Suppressor macrophage treated with lipopolysaccharide for 4 hours (primary cell): ENCODE measurements at places on chromosomes 6 and 20.

GRCh38 chr6:24356310-24356973 is 1.4 kb downstream of the DCDC2 start:
- DNase-seq, result no peak

DNA sequence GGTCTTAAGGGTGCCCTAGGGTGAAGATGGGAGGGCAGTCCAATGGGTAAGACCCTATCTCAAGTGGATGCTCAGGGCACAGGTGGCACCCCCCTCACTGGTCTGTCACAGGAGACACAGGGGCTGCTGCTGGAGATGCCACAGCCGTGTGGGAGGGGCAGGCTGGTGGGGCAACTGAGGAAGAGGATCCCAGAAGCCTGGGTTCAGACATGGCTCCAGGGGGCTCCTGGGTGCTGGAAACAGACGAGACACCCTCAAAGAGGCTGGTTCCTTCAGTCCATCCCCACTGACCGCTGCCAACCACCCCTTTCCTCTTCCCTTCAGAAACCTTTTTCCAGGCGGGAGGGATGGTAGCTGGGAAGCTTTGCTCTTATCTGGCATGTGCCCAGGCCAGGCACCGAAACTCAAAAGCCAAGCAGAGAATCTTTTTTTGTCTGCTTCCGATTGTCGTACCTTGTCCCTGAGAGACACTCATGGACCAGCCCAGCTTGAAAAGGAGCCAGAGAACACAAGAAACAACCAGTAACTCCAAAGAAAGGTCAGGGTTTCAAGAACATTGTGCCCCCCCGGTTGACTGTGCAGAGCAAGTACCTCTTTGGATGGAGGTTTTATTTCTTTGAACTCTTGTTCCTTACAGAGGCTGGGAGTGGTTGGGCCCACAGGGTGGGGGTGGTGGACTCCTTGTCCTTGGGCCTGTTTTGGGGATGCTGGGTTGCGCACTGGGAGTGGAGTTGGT is 28.5 kb upstream of the EMILIN3 start:
- no peak for DNase-seq

DNA sequence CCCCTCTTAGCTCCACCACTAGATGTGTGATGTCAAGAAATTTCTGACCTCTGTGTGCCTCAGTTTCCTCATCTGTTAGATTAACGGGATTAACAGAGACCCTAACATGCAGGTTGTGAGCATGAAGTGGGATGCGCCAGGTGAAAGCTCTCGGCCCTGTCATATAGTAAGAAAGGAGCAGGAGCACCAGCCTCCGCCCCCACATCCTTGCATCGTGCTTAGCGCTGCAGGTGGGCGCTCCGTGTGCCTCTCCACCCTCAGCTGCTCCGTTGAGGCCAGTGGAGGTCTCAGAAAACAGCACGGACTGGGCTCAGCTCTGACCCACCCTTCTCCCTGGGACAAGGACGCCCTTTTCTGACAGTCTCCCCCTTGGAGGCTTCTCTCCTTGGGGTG is 63.4 kb downstream of the TCP11 start:
- DNase-seq, result no peak

- DNase-seq, result no peak
Observed at GRCh38 chr6:86938814-86939213, 1.5 kb downstream of the HTR1E start.

GRCh38 chr6:1971612-1972011 is 273.8 kb downstream of the GMDS start:
- DNase-seq, result no peak

- DNase-seq, result no peak
Observed at GRCh38 chr6:15658181-15658744, 4.6 kb downstream of the DTNBP1 start.

- no peak for DNase-seq
Observed at GRCh38 chr6:79804732-79805131, 142.6 kb downstream of the ELOVL4 start.

GRCh38 chr6:158531970-158532369 is 27.9 kb upstream of the TMEM181 start:
- no peak for DNase-seq

GRCh38 chr20:15318682-15319081 is 981.3 kb upstream of the FLRT3 start:
- peak; percentile 55 for DNase-seq

DNA sequence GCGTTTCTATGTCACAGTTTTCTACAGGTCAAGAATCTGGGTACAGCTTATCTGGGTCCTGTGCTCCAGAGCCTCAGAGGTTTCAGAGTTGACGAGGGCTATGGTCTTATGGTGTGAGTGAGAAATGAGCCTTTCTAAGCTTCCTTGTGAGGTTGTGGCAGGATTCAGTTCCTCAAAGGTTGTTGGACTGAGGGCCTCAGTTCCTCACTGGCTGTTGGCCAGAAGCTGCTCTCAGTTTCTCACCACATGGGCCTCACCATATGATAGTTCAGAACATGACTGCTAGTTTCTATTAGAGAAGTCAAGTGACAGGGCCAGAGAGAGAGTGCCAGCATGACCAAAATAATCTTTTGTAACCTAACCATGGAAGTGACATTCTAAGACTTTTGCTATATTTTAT is 96.1 kb downstream of the NUS1 start:
- DNase-seq, result peak; percentile 64

GRCh38 chr6:75600768-75601167 is 912 bp upstream of the SENP6 start:
- DNase-seq, result no peak

GRCh38 chr20:40562031-40562430 is 127.0 kb downstream of the MAFB start:
- DNase-seq, result peak; percentile 85

DNA sequence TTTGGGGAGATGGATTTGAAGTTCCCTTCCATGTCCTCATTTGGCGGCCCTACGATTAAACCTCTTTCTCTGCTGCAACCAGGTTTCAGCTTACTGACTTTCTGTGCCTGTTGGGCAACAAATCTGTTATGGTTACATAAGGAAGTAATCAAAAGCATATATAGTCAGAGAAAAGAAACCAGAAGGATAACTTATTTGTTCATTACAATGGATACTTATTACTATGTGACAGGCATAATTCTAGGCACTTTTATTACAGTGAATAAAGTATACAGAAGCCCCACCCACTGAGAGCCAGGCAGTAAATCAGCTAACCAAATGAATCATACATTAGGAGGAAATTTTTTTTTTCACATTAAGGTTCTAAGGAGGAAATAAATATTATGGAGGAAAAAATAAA is 9.6 kb upstream of the TRIM31 start:
- DNase-seq, result peak; percentile 35

- no peak for DNase-seq
Observed at GRCh38 chr6:98932381-98932780, 15.4 kb downstream of the FBXL4 start.

- peak; percentile 28 for DNase-seq
Observed at GRCh38 chr6:44257025-44257752, at the start of gene SLC35B2. TSS of gene SLC35B2 (minus strand) at chr6:44257528. CDS start at chr6:44257410, 118 bp downstream.

GRCh38 chr20:2349801-2350200 is 30.9 kb upstream of the TGM6 start:
- no peak for DNase-seq

GRCh38 chr6:3707751-3708412 is 43.6 kb downstream of the PXDC1 start:
- DNase-seq, result no peak

DNA sequence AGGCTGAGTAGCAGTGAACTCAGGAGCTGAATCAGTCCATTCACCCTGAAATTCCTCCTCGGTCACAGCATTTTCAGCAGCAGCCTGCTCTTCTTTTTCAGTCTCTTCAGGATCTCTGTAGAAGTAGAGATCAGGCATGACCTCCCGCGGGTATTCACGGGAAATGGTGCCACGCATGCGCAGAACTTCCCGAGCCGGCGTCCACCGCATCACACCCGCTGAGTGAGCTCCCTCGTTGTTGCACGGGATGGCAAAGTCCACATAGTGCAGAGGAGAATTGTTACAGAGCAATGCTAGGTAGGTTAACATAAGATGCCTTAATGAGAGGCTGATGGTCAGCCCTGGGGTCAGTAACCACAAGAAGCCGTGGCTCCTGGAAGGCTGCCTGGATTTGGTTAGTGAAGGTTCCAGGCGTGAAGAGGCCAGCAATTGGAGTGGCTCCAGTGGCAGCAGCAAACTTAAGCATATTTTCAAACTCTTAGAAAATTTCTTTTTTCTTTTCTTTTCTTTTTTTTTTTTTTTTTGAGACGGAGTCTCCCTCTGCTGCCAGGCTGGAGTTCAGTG is 113.5 kb upstream of the HDAC2 start:
- no peak for DNase-seq

DNA sequence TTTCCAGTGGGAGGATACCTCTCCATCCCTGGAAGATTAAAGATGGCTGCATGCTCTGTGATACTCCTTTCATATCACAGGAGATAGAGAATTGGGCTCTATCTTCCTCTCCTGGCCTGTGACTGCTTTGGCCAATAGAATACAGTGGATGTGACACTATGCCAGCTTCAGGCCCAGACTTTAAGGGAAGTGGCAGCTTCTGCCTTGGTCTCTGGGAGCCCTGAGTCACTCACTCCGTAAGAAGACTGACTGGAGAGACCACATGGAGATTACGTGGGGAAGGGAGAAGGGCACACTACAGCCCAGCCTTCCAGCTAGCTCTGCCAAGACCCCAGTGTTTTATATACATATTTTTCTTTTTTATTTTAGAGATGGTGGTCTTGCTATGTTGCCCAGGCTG is 10.4 kb upstream of the MMP9 start:
- peak; percentile 94 for DNase-seq

- DNase-seq, result no peak
Observed at GRCh38 chr20:2708073-2708415, 15.5 kb downstream of the EBF4 start.

DNA sequence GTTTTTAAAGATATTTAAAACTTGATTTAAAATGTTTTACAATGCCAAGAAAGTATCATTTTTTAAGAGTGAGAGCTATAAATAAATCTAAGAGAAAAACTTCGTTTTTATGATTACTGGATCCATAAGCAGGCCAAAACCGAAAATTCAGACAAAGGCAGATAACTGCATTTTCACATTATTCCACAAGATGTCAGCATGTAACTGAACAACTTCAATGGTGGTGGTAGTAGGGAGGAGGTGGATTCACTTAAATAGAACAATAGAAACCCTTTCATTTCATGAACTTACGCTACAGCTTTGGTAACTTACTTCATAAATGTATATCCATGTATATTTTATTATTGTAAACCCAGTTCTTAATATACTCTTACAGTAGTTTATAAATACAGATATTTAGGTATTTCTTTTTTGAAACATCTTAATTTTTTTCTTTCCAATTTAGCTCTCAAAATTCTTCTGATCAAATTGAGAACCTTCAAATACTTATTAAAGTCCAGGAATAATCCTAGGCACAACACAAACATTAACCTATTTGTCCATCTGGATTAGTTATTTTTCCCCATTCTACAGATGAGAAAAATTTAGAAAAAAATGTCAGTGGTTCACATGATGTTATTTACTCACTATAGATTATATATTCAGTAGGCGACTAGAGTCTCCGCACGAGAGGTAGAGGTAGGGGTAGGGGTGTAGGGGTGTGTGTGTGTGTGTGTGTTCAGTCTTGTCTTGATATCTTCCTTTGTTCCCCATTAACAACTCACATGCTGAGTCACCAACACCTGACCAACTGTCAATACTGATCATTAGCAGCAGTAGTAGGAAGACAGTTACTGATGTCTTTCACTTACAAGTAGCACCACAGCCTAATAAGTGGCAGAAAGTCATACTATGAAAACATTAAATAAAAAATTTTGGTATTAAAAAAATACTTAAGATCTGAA is 111.5 kb downstream of the ARHGAP18 start:
- DNase-seq, result peak; percentile 77

- DNase-seq, result no peak
Observed at GRCh38 chr6:144289006-144289405, 3.9 kb downstream of the UTRN start.

DNA sequence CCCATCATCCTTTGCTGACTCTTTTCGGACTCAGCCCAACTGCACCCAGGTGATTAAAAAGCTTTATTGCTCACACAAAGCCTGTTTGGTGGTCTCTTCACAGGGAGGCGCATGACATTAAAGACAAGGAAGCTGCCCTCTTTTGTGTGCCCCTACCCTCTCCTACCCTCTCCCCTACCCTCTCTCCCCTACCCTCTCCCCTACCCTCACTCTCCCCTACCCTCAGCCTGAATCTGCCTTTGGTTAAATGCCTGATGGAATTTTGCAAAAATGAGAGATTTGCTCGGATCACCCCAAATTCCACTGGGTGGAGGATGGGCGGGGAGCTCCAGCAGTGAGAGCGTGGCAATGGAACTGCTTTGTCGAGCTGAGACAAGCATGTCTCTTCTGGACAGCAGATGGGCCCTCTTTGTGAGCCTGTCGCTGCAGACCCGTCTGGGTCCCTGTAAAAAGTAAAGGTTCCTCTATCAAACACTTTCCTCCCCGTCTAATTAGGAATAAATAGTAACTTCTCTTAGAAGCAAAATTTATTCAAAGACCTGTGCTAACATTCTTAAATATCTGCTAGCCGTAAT is 76.4 kb upstream of the MLN start:
- DNase-seq, result no peak

- peak; percentile 15 for DNase-seq
Observed at GRCh38 chr20:46652699-46653098, 1.4 kb upstream of the SLC13A3 start.

DNA sequence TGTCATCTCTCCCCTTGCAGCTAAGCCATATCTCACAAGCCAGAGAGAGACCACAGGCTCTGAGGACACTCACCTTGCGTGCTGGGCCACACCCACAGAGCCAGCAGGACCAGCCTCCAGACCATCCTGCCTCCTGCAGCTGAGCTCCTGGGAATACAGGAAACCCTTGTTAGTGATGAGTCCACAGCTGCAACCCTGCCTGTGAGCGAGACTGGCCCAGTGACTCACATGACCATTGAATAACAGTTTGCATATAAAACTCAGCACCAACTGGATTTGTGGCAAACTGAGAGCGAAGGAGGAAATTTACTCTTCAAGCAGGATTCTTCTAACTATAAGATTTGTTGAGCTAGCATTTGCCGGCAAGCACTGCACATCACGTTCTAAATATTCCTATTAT is 3.0 kb downstream of the THBS2 start:
- DNase-seq, result no peak

DNA sequence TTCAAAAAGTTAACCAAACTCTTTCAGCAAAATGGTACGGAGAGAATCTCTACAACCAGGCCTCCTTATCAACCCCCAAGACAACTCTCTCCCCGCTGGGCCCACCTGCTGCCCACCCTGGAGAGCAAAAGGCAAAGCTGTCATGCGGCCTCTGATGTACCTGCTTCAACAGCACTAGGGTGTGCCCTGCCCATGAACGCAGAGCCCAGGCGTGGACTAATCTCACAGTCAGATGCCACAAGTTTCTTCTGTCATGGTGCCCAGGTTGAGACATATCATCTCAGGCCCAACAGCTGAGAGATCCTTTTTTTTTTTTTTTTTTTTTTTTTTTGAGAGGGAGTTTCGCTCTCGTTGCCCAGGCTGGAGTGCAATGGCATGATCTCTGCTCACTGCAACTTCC is 26.3 kb downstream of the SLC2A4RG start:
- DNase-seq, result no peak
